ENCODE measurements at places on chromosomes 3 and 15. TPM values are rescaled to one million over a fixed set of nuclear protein-coding genes. Genes with fewer than 3 reads are reported as not detected.

Gene BCL2A1
- polyA plus RNA-seq: not detected

Gene DUOXA2
- not detected for polyA plus RNA-seq

Gene CCDC191
- polyA plus RNA-seq: 18.8 TPM

Gene PTH1R
- not detected for polyA plus RNA-seq

Gene CDCP1
- polyA plus RNA-seq: not detected

Gene PATL2
- polyA plus RNA-seq: not detected

Gene DCLK3
- polyA plus RNA-seq: 1.5 TPM
